CD4-positive, alpha-beta T cell treated with Interleukin-4 for 1 hour (primary cell): ENCODE measurements at places on chromosomes 1 and 21.

DNA sequence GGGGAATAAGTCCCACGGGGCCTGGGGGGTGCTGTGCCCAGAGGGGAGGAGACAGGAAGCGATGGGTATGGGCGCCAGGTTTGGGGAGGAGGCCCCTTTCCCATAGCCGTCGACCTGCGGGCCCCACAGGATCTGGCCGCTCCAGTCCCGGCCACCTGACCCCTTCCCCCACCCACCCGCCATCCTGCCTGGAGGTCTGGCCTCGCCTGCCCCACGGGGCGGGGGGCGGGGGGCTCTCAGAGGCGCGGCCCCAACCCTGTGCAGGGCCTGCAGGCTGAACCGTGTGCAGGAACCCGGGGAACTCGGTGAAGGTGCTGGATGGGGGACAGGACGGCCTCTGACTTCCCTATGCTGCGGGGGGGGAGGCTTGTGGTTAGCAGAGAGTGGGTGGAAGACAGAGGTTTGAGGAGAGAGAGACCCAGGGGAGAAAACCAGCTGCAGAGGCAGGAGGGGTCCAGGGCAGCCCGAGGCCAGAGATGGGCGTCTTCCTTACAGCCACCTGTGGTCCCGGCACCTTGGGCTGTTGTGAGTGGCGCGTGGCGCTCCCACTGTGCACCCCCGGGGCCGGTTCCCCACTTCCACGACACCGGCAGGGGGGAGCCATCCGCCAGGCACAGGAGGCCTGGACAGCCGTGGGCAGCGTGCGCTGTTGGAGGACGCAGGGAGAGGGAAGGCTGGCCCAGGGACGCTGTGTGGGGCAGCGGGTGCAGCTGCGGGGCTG, 2.5 kb upstream of the TNFRSF18 start:
- DNase-seq: peak; percentile 43

GRCh38 chr1:199113265-199113869, 474.5 kb downstream of the PTPRC start:
- DNase-seq: peak; percentile 65

GRCh38 chr1:105087506-105087905, 1337.8 kb downstream of the AMY1C start:
- DNase-seq: no peak

- DNase-seq: peak; percentile 43
Measured at GRCh38 chr1:210332719-210333398, 4.2 kb downstream of the HHAT start.

- no peak for DNase-seq
Measured at GRCh38 chr1:243343970-243344937, 88.4 kb downstream of the SDCCAG8 start.

GRCh38 chr1:242139986-242140385, 141.1 kb upstream of the MAP1LC3C start:
- no peak for DNase-seq

- DNase-seq: no peak
Measured at GRCh38 chr1:201748335-201748734, 80.6 kb upstream of the IPO9 start.

DNA sequence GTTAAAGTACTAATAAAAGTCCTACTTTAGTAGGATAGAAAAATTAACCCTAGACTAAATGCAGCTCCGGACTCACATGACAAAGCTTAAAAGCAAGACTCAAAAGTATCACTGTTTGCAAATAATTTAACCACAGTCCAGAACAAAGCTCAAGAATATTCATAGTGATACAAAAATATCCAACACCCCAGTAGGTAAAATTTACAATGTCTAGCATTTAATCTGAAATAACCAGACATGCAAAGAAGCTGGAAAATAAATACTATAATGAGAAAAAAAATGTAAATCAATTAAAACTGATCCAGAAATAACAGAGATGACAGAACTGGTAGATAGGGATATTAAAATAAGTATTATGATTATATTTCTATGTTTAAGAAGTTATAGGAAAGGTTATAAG, 67.0 kb downstream of the KIAA0319L start:
- no peak for DNase-seq

DNA sequence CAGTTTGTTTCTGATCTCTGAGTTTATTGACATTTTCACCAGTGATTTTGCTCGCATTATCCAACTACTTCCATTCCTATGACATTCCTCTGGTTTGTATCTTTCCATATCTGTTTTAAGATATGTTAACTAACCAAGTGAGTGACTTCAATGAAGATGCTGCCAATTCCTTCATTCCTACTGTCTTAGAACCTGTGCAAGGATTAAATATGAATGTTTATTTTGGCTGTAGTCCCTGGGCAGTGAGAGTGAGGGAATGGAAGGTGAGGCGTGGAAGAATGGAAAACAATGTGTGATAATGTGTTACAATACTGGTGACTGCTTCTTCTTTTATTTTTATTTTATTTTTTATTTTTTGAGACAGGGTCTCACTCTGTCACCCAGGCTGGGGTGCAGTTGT, 183.0 kb downstream of the SDCCAG8 start:
- DNase-seq: no peak

DNA sequence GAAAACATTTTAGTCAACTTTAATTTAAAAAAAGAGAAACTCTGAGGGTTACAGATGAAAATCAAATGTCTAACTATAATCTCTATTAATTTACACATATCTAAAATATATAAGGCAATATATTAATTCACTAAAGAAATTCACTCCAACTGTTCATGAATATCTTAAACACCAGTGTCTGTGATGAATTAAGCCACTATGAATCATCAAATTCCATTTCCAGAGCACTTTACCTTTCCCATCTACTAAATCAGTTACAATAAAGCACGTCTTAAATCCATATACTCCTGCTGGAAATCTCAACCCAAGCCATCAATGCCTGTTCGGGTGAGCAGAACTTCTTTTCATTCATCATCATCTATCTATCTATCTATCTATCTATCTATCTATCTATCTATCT, 4.3 kb downstream of the TAF5L start:
- no peak for DNase-seq

DNA sequence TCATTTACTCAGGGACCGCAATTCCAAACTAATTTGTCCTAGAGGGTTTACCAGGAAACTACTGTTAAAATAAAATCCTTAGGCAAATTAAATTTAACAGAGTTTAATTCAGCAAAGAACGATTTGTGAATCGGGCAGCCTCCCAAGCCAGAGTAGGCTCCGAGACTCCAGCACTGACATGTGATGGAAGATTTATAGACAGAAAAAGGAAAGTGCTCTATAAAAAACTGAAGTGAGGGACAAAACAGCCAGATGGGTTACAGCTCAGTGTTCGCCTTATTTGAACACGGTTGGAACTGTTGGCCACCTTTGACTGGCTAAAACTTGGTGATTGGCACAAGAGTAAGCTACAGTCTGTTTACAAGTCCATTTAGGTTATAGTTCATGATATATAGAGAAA, 35.2 kb upstream of the RCSD1 start:
- no peak for DNase-seq

GRCh38 chr1:246320286-246320685, 186.8 kb downstream of the SMYD3 start:
- no peak for DNase-seq

- no peak for DNase-seq
Measured at GRCh38 chr1:213250041-213250440, 199.0 kb downstream of the RPS6KC1 start.
